ENCODE measurements at places on chromosomes 5 and 9.

DNA sequence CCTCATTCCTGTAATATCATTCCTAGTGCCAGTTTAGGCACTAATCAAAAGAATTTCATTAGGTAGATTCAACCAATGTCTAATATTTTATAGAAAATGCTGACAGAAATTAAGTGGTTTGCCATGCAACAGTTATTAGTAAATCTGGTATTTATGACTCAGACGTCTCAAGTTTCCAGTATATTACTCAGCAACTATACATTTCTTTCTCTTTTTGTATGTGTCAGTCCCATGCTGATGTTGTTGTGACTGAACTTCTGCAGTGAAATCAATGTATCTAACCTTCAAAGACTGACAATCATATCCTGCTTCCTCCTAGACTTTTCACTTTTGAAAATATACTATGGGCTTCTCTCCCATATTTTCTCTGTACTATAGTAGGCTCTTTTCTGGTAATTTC is 822.5 kb downstream of the NR2F1-AS1 start:
- no peak for DNase-seq

- no peak for DNase-seq
Observed at GRCh38 chr9:19623941-19624340, 164.9 kb downstream of the SLC24A2 start.

DNA sequence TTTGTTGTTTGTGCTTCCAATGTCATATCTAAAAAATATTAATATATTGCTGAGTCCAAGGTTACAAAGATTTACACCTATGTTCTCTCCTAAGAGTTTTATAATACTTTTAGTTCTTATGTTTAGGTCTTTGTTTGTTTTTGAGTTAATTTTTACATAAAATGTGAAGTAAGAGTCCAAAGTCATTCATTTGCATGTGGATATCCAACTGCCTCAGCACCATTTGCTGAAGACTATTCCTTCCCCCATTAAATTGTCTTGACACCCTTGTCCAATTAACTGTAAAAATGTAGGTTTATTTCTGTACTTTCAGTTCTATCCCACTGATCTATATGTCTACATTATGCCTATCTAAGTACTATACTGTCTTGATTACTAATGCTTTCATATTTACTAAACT is 35.7 kb downstream of the TTC33 start:
- no peak for DNase-seq

GRCh38 chr5:105460721-105461120 is 1898.1 kb upstream of the NUDT12 start:
- no peak for DNase-seq

GRCh38 chr5:54689411-54690251 is 172.1 kb downstream of the SNX18 start:
- DNase-seq: no peak

DNA sequence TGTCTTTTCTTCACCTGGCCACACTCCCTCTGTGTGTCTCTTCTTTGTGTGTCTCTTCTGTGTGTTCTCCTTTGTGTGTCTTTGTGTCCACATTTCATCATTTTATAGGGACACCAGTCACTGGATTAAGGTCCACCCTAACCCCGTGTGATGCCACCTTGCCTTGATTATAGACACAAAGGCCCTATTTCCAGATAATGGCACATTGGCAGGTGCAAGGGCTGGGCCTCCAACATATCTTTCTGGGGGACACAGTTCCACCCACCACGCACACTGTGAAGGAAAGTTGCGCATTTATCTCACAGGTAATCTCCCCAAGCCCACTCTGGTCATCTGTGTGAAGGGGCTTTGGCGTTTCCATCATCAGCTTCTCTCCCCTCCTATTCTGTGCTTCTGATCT is 334.6 kb upstream of the IRX1 start:
- DNase-seq: no peak

GRCh38 chr5:74212336-74212735 is 428.2 kb downstream of the ENC1 start:
- DNase-seq: no peak

- no peak for DNase-seq
Observed at GRCh38 chr9:18606846-18607245, 132.9 kb downstream of the ADAMTSL1 start.

DNA sequence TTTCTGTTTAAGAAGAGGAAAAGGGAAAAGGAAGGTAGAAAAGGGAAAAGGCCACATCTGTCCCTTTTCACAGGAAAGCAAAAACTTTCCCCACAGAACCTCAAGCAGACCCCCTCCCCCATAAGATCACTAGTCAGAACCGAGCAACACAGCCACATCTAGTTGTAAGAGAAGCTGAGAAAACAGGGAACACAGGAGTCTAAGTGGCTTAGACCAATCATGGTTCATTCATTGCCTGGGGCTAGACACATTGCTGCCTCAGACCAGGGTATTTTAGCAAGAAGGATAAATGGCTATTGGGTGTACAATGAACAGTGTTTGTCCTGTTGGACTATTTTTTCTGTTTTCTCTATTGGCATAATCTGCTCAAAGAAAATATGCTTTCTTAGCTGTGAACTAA is 98.0 kb downstream of the ARL15 start:
- DNase-seq: no peak

GRCh38 chr5:139848508-139849100 is 53.0 kb downstream of the PSD2 start:
- no peak for DNase-seq

DNA sequence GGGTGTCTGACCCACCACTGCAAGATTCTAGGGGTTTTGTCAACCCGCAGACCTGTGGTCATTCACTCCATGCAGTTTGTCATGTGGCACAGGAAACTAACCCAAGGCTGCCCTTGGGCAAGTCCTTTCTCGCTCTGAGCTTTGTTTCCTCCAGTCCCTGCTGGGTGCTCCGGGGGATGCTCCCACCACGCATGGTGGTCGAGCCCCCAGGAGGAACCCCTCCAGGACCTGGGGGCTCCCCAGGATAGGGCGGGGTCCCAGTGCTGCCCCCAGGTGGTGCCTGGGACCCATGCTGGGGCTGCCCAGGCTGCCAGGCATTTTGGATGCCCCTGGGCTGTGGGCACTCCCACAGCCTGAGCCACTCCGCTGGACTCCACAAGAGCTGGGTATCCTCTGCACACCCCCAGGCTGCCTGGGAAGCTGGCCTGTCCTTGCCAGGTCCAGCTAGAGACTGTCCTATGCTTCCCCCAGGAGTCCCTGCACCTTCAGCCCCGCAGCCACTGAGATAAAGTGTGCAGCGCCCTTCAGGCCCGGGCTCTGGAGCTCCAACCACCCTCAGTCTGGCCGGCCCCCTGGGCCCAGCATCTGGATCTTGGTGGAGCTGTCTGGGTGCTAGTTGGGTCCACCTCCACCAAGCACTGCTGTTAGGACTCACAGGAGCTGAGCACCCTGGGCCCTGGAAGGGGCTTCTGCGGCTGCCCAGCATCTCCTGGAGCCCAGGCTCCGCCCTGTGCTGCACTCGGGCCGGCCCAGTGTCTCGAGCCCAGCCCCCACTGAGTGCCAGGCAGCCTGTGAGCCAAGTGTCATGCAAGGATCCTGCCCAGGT is 104.3 kb downstream of the PHF2 start:
- no peak for DNase-seq

- DNase-seq: no peak
Observed at GRCh38 chr9:100322954-100323536, 29.7 kb downstream of the TEX10 start.

DNA sequence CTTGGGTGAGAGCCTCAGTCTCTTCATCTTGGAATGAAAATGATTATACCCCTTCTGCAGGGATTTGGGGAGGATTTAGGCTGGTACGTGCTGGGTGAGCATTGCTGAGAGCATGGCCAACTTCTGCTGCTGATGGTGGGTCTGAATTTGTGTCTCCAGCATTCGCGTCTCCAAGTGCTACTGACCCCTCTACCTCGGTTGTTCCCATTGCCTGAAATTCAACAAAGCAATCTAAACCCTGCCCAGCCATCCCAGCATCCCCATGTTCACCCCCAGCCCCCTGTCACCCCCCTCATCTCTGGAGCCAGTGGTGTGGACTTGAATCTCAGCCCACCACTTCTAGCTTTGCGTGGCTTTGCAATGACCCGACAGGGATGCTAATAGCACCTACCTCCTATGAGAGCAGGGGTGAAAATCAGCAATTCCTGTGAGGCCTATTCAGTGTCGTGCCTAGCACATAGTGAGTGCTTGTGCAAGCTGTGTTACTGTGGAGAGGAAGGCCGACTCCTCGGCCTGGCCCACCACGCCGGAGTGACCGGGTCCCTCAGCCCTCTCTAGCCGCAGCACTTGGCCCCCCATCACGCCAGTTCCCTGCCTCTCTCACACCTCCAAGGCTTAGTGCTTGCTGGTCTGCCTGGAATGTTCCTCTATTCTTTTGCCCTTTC is 43.4 kb upstream of the SH3PXD2B start:
- DNase-seq: no peak

DNA sequence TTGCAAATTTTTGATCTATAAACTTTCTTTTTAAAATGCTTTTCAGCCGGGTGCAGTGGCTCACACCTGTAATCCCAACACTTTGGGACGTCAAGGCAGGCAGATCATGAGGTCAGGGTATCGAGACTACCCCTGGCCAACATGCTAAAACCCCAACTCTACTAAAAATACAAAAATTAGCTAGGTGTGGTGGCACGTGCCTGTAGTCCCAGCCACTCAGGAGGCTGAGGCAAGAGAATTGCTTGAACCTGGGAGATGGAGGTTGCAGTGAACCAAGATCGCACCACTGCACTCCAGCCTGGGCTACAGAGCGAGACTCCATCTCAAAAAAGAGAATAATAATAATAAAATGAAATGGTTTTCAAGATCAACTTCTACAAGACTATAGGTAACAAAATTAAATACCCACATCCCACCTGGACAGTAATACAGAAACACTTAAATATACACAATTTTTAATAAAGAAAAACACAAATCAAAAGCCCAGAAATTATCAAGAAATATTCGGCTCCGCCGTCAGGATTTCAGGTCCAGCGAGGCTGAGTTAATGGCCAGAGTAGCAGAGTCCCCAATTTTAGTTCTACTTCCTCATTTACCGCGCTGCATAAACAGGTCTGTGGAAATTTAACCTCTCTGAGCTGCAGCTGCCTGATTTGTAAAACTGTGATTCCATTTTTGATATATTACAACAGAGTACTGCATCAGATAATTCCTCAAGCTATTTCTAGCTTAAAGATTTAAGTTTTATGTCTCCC is 4.0 kb downstream of the TUT7 start:
- DNase-seq: no peak

GRCh38 chr9:69392826-69393225 is 67.8 kb downstream of the ENTREP1 start:
- DNase-seq: no peak

DNA sequence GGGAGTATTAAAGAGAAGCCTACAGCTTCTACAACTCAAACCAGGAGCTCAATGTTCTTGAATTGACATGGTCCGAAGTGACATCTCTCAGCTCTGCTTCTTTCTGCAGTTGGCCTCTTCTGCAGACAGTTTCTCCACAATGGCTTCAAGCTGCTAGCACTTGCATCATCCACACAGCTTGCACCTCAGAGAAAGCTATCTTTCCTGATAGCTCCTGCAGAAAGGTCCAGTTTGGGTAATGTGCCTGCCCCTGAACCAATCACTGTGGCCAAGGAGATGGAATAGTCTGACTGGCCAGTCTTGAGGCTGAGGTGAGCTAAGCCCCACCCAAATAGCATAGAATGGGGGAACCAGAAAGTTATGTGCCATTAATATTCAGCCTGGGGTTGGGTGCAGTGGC is 95.8 kb upstream of the ABCA1 start:
- DNase-seq: no peak

- DNase-seq: no peak
Observed at GRCh38 chr9:91734371-91734981, 215.6 kb downstream of the ROR2 start.

DNA sequence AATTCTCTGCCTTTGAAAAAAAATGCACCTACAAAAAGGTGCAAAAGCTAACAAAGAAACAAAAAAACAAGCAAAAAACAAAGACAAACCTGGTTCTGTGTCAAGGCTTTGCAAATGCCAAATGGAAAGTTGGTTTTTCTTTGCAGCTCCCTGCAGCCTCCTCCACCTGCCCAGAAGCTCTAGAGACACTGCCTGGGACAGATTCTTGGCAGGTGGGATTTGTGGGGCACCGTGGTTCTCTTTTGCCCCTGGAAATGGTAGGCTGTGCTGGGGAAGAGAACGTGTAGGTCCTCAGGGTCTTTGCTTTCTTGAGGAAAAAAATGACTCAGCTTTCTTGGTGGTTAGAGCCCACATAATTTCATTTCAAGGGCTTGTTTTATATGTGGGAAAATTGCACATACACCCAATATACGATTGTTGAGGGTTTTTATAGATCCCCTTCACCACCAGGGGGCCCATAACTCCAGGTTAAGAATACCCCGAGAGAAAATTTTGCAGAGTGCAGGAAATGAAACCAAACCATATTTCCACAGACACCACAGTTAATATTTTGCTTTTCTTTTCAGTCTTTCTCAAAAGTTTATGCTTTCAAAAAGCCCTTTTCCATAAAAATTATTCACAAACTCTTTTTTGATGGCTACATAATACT is 58.7 kb downstream of the NXNL2 start:
- no peak for DNase-seq

DNA sequence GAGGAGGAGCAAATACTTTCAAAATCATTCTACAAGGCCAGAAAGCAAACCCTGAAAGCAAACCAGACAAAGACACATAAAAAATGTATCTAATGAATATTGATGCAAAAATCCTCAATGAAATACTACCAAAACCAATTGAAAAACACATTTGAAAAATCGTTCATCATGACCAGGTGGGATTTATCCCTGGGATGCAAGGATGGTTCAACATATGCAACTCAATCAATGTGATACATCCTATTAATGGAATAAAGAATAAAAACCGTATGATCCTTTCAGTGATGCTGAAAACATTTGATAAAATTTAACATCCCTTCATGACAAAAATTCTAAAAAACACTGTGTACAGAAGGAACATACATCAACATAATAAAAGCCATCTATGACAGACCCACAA is 337.6 kb downstream of the NNT start:
- DNase-seq: no peak

GRCh38 chr9:135989722-135990467 is 28.7 kb upstream of the UBAC1 start:
- DNase-seq: no peak

DNA sequence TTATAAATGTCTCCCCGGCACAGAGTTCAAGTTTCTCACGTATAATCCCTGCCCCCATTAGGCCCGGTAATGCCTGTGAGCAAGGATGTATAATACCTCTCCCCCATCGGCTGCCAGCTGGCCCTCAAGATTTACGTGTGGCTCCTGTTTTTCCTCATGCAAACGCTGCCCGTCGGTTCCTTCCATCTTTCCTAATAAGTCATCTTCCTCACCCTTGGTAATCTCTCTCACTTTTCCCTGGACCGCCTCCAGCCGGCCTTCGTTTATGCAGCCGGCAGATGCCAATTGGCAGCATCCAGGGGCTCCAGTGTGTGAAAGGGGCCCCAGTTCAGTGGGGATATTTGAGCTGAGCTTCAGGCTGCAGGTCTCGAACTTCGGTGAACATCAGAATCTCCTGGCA is 86.5 kb upstream of the NEURL1B start:
- DNase-seq: no peak

- no peak for DNase-seq
Observed at GRCh38 chr5:32274548-32275395, 38.0 kb downstream of the MTMR12 start.

- no peak for DNase-seq
Observed at GRCh38 chr5:1881098-1881572, 1.6 kb downstream of the IRX4 start.

- DNase-seq: no peak
Observed at GRCh38 chr5:129244478-129244877, 149.9 kb downstream of the ISOC1 start.
